ENCODE measurements at places on chromosomes 11 and 22.

DNA sequence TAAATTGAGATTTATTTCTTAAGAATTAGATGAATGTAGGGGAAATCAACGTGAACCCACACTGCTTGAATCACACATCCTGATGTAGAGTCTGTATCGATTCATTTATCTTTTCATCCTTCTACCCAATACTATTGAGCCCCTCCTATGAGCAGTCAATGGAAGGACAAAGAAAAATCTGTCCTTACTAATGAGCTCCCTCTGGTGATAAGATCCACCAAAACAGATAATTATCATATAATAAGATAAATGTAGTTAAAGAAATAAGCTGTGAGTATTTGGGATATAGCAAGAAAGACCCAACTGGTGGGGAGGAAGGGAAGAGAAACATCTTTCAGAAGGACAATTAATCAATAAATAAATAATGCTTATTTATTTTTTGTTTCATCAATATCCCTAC lies 385.1 kb upstream of the CCDC90B start:
- no peak for DNase-seq

DNA sequence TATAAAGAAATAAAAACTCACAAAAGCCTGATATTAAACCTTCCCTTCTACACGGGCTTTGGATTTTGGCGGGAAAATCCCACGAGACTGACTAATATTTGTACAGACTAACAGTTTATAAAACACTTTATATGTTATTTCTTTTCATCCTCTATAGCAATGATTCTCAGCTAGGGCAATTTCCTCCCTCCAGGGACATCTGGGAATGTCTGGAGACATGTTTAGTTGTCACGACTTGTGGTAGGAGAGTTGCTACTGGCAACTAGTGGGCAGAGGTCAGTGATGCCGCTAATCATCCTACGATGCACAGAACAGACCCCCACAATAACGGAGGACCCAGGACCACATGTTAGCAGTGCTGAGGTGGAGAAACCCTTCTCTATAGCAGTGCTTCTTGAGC lies 304.8 kb upstream of the PITPNB start:
- no peak for DNase-seq

- no peak for DNase-seq
Observed at GRCh38 chr11:28169816-28170215, 61.6 kb downstream of the METTL15 start.

GRCh38 chr22:35479985-35480550 lies 60.6 kb upstream of the RASD2 start:
- DNase-seq = no peak

- DNase-seq = no peak
Observed at GRCh38 chr11:28231475-28231874, 123.3 kb downstream of the METTL15 start.
